ENCODE measurements at places on chromosomes 4 and X. TPM values are rescaled to one million over a fixed set of nuclear protein-coding genes. Genes with fewer than 3 reads are reported as not detected.

The GASK1B gene
- 70.4 TPM for total RNA-seq

DNA sequence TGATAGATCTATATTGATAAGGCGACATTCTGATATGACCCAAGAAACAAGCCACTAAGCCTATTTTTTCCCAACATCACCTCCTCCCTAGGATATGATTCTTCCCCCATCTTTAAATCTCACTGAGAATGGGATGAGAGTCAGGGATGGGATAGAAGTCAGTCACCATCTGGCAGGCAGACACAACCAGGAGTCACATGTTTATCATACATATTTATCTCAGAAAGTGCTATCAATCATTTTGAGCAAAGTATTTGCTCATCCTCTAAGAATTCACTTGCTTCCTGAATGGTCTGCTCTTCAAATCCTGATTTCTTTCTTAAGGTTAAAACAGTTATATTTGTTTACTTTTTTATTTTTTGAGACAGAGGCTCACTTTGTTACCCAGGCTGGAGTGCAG, 20.3 kb downstream of the DNAAF6 start:
- no peak overlapping the region for H3K4me3 ChIP-seq
- H3K4me1 ChIP-seq = no peaks in the 10 kb centered on the region
- no peak for DNase-seq
- H3K36me3 ChIP-seq = no peaks in the 10 kb centered on the region

GRCh38 chr4:67091673-67092072, 453.6 kb downstream of the CENPC start:
- DNase-seq = no peak
- H3K4me3 ChIP-seq = no peak overlapping the region
- no peaks in the 10 kb centered on the region for H3K4me1 ChIP-seq
- H3K36me3 ChIP-seq = no peaks in the 10 kb centered on the region
- no peak overlapping the region for H3K27ac ChIP-seq
- H3K27me3 ChIP-seq = no peaks in the 10 kb centered on the region

DNA sequence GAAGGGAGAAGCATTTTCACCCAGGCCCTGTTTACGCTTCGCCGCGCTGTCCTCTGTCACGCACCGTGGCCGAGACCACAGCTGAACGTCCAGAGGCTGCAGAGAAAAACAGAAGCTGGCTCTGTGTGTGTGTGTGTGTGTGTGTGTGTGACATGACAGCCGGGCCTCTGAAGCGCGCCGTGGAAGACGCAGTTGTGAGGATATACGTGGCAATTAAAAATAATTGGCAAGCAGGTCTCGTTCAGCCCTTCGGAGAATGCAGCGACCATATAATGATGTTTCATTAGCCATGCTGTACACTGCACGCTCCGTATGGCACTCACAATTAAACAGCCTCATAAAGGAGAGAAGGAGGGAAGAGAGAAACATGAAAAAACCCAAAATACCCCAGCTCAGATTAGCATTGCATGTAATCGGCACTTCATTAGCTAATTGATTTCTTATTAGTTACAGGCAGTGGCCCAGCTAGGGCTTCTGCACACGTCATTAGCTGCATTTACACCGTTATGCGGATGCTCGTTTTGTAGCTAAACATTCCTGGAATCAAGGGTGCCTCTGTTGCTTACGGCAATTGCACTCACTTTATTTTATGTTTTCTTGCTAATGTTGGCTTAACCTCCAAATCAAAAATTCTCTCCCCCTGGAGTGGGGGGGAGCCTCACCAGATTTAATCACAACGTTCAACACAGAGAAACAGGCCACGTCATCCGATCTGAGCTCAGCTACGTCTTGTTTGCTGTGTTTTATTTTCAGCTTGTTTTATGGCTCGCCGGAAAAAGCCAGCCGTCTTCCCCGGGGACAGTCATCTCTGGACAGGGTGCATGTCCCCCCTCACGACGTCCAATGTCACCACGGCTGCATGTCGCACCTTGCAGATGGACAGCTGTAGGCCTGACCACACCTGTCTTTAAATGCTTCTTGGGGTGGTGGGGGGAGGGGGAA, 74.6 kb upstream of the SHOX start:
- DNase-seq = no peak
- no peak overlapping the region for H3K4me3 ChIP-seq
- H3K27ac ChIP-seq = no peak overlapping the region
- H3K36me3 ChIP-seq = no peaks in the 10 kb centered on the region
- H3K27me3 ChIP-seq = no peaks in the 10 kb centered on the region
- H3K4me1 ChIP-seq = no peaks in the 10 kb centered on the region

GRCh38 chrX:111505783-111506182, 5.7 kb upstream of the SERTM2 start:
- H3K27me3 ChIP-seq = no peaks in the 10 kb centered on the region
- no peak overlapping the region for H3K4me3 ChIP-seq
- DNase-seq = no peak

The GPAT3 gene
- 5.6 TPM for total RNA-seq

- H3K27me3 ChIP-seq = peaks cover 32% of the 10 kb centered on the region
- H3K4me3 ChIP-seq = no peak overlapping the region
- H3K36me3 ChIP-seq = no peaks in the 10 kb centered on the region
- no peak for DNase-seq
- no peak overlapping the region for H3K27ac ChIP-seq
- no peaks in the 10 kb centered on the region for H3K4me1 ChIP-seq
Observed at GRCh38 chrX:47264483-47265173, 31.8 kb downstream of the USP11 start.

The COL4A6 gene
- total RNA-seq = 10.7 TPM

All from breast epithelium (tissue), 4 donors.